ENCODE measurements at places on chromosomes 6 and 20.

DNA sequence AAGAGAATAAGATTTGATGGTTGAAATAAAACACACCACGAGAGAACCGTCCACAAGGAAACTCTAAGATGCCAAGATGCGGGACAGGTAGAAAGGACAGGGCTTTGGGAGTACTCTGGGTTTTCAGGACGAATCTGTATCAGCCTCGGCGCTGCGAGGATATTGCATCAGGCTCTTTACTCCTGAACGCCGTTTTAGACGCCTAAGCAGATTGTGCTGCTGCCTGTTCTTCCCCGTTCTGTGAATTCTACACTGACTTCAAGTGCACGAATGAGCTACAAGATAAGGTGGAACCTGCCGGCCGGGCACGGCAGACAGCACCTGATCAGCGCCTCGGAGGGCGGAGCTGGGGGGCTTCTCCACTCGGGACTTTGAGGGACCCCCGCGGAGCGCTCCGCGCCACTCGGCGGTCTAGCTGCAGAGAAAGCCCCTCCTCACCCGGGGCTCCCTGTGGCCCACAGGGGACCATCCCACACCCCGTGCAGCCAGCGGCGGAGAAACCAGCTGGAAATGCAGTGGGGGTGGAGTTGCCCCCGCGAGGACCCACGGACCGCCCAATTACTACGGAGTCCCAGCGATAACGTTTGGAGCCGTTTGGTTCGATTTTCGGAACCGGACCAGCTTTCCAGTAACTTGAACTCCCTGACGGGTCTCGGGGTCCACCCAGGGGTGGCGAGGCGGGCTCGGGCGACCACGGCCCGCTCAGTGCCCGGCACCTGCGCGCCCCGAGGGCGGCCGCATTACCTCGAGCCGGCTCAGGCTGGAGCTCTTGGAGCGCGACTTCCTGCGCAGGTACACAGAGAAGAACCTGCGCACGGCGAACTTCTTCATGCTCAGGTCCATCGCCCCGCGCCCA lies 646 bp downstream of the RPS6KA2 start:
- no peak for DNase-seq

DNA sequence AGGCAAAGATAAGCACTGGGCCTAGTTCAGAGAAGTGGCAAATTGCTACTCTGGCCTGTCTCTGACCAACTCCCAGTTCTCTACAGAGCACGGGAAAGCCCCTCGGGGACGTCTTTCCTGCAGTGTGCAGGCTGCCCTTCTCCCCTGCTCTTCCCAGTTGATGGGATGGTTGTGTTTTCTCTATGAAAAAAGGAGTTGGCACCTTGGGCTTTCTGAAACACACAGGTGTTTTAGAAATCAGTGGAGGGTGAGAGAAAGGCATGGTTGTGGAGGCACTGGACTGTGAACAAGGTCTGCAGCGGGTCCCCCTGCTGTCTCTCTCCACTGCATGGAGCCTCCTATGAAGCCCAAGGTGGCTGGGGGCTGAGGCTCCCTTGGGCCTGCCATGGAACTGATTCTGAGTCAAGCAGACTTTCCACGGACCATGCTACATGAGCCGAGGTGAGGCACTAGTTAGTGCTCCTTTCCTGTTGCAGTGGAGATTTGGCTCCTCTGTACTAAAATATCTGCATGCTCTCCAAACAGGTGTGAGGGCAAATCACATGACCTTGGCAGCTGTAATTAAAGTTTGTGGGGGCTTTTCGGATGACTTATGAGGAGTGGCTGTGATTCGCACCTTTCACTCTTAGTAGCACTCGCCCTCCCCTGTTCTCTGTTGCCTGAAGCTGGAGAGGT lies 16.3 kb downstream of the GTSF1L start:
- no peak for DNase-seq

DNA sequence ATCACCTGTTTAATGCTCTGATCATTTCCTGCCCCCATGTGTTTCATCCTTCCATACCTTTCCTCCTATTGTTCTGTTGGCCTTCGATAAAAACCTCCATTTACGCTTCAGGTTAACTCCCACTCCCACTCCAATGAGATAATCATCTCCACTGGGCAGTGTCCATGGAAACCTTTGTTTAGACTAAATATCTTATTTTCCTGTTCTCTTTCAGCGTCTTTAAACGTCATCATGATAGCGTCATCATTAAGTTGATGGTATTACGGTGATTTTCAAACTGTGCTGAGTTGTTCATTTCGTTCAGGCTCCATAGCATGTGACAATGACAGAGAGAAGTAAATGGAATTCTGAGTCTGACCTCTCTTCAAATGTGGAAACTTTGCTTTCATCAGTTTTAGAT lies 970.5 kb upstream of the SLC35B3 start:
- no peak for DNase-seq

- DNase-seq, result no peak
These were observed 162.8 kb downstream of the BTBD9 start for GRCh38 chr6:38476888-38477287.

GRCh38 chr6:128112494-128112893 lies 211.6 kb upstream of the THEMIS start:
- no peak for DNase-seq

DNA sequence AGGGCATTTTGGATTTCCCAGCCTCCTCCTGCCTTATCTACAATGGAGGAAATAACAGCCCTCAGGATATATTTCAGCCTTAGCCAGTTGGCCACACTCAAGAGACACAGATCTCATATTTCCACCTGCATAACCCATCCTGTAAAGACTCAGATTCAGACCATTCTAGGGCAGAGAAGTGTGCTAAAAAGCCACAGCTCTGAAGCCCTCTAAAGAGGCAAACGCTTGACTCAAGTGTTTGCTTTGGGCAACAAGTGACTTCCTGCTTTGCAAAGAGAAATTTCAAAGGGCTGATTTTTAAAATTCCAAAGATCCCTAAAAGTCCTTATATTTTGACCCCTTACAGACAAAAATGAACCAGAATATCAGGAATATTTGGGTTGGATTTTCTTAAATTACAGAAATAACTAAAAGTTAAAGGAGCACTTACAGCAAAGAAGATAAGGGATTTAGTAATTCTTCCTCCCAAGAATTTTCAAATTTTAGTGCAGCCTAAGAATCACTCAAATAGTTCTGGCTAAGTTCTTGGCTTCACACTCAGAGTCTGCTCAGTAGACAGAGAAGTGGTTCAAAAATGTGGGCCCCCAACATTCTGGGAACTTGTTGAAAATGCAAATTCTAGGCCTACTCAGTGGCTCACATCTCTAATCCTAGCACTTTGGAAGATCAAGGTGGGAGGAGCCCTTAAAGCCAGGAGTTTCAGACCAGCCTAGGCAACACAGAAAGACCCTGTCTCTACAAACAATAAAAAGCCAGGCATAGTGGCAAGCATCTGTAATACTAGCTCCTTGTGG lies 18.9 kb upstream of the ADGRF5 start:
- peak; percentile 51 for DNase-seq

DNA sequence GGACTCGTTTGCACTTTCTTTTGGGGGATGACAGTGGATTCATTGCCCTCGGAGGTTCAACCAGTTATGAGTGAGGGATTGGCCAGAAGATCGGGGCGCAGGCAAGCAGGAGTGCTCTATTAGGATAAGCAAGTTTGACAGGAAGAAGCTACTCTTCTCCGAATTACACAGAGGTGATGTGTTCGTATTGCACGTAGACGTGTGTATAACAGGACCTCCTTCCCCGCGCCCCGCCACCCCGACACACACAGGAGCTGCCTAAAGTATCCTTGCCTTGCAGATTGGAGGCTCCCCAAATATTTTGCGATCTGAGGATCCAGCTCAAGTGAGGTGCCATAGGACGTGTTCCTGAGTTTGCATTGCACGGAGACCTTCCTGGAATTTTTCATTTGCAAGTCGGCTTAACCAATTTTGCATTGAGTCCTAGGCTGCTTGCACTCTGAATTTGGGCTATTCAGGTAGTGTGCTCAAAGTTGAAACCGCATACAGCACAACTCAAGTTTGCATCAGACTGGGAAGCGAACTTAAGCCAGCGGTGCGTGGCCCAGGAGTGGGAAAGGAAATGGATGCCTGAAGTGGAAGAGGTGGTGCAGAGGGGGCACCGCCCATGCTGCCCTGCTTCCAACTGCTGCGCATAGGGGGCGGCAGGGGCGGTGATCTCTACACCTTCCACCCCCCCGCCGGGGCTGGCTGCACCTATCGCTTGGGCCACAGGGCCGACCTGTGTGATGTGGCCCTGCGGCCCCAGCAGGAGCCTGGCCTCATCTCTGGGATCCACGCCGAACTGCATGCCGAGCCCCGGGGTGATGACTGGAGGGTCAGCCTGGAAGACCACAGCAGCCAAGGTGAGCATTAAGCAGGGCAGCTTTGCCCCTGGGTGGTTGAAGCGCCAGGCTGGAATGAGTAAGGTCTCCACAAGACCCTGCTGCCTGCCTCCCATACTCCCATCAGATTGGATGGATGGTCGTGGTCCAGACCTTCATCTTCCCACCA lies 770 bp downstream of the TCF19 start:
- no peak for DNase-seq

DNA sequence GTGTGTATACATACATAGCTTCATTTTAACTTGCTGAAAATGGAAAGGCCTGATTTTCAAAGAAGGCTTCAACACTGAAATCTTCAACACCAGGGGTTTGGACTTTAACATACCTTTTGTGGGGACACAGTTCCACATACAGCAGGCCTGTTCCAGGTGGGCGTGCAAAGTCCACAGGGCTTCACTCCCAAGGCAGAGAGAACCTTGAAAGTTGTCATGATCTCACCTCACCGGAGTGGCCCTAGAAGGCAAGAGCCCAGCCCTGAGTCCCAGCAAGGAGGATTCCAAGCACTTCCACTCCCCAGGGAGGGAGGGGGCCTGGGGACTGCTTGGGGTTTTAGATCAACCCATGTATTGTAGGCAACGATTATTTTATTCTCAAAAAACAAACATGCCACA lies 47.2 kb downstream of the TMEM242 start:
- DNase-seq, result no peak

DNA sequence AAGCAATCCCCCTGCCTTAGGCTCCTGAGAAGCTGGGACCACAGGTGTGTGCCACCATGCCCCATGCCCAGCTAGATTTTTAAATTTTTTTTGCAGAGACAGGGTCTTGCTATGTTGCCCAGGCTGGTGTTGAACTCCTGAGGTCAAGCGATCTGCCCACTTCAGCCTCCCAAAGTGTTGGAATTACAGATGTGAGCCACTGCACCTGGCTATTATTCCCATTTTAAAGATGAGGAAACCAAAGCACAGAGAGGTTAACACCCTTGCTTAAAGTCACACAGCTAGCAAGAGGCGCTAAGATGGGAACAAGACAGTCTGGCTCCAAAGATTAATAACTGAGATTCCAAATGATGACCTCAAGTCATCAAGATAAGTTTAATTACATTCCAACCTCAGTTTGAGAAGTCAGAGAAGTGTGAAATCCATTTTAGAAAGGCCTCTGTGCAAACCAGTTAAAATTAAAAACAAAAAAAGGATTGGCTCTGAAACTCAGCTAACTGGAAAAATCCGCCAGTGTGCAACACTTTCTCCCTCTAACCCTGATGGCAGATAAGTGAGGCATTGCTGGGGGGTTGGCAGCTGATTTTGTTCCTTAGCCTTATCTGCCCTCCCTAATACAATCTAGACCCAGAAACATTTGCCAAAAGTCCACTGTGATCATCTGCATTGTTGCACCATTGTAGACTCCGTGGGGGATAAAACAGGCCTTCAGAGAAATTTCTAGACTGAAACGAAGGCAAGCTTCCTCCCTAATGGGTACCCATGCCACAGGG lies 55.5 kb downstream of the CPNE5 start:
- no peak for DNase-seq

DNA sequence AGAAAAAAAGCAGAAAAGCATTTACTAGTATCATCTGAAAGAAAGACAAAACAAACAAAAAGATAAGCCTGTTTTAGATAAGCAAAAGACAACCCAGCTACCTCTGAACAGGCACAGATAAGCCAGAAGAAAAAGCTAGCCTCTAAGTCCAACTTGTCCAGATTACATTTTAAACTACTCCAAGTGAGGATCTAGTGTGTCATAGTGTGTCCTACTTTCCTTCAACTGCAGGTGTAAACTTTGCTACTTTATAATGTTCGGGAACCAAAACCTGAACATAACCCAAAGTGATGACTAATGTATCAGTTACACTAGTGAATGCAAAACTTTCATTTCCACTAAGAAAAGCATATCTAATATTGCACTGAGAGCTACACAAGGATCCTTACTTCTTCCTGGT lies 19.5 kb downstream of the ADNP start:
- no peak for DNase-seq

DNA sequence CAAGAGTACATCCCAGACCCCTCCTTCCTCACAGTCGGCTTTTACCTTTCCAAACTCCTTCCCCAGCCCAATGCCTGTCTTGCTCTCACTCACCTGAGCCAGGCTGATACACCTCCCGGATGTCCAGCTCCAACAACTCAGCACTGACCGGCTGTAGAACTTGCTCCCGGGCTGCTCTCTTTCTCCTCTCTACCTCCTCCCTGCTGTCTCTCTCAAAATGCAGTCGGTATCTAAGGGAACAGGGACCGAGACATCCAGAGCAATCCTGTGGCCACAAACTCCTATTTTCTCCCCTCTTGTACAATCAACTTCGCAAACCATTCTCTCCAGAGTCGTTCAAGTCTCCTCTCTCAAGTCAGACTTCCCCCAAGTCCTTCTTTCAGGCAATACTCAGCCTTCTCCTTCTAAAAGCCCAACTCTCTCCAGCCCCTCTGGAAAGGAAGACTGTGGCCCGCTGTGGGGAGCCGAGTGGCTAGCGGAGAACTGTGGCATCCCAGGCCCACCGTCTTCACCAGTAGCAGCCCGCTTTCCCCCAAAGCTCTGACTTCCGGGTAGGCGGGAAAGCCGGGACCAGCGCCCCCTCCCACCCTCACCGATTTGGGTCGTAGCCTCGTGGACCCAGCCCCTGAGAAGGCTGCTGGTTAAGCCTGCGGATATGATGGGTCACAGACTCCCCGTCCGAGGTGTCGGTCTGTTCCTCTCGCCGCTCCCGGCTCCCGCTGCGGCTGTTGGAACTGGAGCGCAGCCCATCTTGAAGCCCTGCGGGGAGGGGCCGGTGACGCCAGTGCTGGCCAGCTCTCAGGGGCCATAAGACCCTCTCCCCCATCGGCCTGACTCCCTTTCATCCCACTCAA lies 1.1 kb downstream of the GNL1 start:
- DNase-seq, result no peak

DNA sequence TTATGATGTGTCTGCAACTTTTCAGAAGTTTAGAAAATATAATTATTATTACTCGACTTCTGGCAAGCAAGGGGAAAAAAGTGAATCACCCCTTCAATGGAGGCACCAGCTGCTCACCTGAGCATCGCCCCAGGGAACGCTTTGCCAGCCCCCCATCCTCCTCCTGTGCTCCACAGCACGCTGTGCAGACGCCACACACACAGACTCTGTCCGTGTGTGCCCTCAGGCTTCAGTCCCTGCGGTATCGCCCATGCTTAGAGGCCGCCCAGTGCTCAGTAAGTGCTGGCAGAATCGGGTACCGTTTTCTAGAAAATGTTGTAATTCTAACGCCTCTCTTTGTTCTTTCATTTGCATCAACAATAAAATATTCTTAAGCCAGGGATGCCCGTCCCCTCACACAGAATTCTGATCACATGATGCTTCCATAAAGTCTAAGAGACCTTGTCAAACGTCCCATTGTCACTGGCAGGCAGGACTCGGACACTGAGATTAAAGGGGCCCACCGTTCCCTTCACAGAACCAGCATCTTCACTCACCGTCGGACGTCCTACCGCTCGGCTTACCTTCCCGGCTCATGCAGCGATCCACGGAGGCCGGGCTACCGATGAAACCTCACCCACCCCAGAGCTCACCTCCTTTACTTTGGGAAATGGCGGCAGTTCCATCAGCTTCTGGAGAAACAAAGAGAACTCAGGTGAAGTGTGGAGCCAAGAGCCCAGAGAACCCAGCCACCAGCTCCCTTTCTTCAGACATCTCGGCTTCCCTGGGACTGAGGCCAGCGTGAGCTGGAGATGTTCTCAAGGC lies 105.5 kb downstream of the DLL1 start:
- DNase-seq, result no peak

- DNase-seq, result no peak
These were observed 36.2 kb downstream of the TGM3 start for GRCh38 chr20:2331901-2332565.

All from NCI-H187 (cell line).